ENCODE measurements at places on chromosomes 1 and 21.

- no peak for DNase-seq
Observed at GRCh38 chr1:51525295-51525694, 6.2 kb upstream of the EPS15 start.

- no peak for DNase-seq
Observed at GRCh38 chr1:7153464-7153863, 368.2 kb downstream of the CAMTA1 start.

DNA sequence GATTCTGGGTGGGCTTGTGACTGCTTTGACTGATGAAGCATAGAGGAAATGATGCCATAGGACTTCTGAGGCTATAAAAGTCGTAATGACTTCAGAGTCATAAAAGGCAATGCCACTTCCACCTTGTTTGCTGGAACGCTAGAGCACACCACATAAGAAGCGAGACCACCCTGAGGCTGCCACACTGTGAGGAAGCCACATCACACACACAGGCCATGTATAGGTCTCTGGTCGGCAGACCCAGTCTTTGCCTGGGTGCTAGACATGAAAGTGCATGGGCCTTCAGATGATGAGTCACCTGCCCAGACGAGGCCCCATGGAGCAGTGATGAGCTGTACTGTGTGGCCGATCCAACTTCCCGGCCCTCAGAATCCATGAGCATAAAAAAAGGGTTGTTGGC, 14.2 kb upstream of the KANK4 start:
- no peak for DNase-seq

GRCh38 chr1:66359815-66360214, 174.1 kb upstream of the SGIP1 start:
- DNase-seq: no peak

- DNase-seq: no peak
Observed at GRCh38 chr21:16522548-16522947, 792.8 kb downstream of the USP25 start.

Measured in body of pancreas (tissue), 4 donors.